Frontal cortex (tissue), 4 donors: ENCODE measurements at places on chromosomes 13 and 19. TPM values are rescaled to one million over a fixed set of nuclear protein-coding genes. Genes with fewer than 3 reads are reported as not detected.

Gene FPR2
- 0.41 TPM for total RNA-seq

Gene NRTN
- not detected for total RNA-seq

Gene TTC9B
- 37.5 TPM for total RNA-seq

Gene RNF17
- 3.3 TPM for total RNA-seq

Gene BLVRB
- total RNA-seq: 29.3 TPM

Gene RNF113B
- not detected for total RNA-seq

Gene ZNF497
- 6.1 TPM for total RNA-seq

Gene SIGLEC14
- 0.41 TPM for total RNA-seq

Gene PALM
- total RNA-seq: 87.2 TPM

Gene ZNF529
- 59.1 TPM for total RNA-seq

Gene CEACAM7
- not detected for total RNA-seq

Gene UNC13A
- total RNA-seq: 27.3 TPM

Gene CGB5
- total RNA-seq: not detected

Gene SOX1
- total RNA-seq: 4.5 TPM

Gene ZFP28
- 35.5 TPM for total RNA-seq

Gene IGLON5
- total RNA-seq: 4.1 TPM

Gene PRR19
- total RNA-seq: 2.0 TPM

Gene CEP89
- 24.9 TPM for total RNA-seq

Gene FUT6
- not detected for total RNA-seq

Gene ATXN8OS
- 1.6 TPM for total RNA-seq

Gene S1PR2
- 2.4 TPM for total RNA-seq

Gene SPINT2
- total RNA-seq: 104 TPM

Gene TYROBP
- total RNA-seq: 2.9 TPM

Gene ZNF208
- 7.3 TPM for total RNA-seq

Gene TNNT1
- total RNA-seq: 2.4 TPM

Gene GPC5
- total RNA-seq: 7.3 TPM

Gene CYP4F11
- not detected for total RNA-seq

Gene FUT1
- 0.82 TPM for total RNA-seq

Gene FFAR2
- under 0.01 TPM for total RNA-seq

Gene PRDX2
- 208 TPM for total RNA-seq

Gene PCDH20
- total RNA-seq: 17.9 TPM

Gene PAF1
- 36.7 TPM for total RNA-seq

Gene LIM2
- not detected for total RNA-seq

Gene SELENOV
- total RNA-seq: 0.41 TPM
